ENCODE measurements at places on chromosomes 1 and 21.

DNA sequence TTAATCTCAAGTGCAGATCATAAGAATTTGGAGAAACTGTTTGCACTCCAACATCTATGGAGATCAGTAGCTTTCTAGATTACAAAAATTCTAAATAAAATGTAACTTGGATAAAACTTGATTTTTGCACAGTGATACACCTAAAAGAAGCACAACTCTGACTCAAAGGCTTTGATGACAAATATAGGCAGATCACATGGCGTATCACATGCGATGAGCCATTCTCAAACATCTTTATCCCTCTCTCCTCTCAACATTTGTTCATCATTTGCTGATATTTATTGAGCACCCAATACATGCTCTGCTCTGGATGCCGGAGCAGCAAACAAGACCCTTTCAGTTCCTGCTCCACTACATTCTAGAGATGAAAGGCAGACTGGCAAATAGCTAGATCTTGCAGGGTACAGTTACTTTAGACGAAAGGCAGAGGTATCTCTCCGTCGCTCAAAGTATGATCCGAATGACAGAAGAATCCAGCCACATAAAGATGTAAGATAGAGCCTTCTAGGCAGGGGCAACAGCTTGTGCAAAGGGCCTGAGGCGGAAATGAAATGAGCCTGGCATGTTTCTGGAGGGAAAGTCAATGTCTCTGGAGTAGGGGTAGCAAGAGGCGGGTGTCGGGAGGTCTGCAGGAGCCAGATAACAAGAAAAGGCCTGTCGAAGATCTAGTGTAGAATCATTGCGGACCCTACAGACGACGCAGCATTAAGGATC lies 145.8 kb upstream of the ERRFI1 start:
- DNase-seq: no peak

DNA sequence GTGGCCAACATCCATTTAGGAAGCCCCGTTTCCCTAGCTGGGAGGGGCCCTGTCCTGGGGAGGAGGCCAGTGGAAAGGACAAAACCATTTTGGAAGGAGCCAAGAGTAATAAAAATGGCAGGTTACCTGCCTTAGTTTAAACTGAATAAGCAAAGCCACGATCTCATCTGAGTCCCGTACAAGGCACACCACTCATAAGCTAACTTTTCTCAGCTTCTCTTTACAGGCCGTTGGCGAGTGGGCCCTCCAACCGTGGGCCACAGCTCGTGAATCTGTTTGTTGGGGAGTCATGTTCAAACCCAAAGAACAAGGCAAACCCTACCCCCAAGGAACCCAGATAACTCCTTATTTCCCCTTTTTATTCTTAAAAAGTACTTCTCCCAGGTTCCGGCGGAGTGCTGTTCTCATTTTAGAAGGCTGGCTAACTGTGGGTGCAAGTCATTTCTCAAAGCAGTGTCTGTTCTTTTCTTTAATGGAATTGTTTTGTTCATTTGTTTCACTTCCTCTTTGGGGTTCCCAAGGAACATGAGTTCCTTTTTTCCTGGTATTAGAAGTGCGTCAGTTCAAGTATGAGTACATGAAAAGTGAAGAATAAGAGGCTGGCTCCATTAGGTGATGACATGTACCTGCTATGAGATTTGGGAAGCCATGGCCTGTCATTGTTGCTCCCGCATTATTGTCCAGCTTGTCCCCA lies 89.0 kb downstream of the PSMG1 start:
- no peak for DNase-seq

- no peak for DNase-seq
Measured at GRCh38 chr1:160465123-160465522, 57.9 kb downstream of the SLAMF6 start.

GRCh38 chr1:16292739-16293138 lies 55.8 kb upstream of the CPLANE2 start:
- DNase-seq: no peak

GRCh38 chr1:43432171-43432860 lies 21.4 kb downstream of the HYI start:
- no peak for DNase-seq

Measured in SK-N-SH (cell line).